ENCODE measurements at places on chromosomes 2 and 18.

DNA sequence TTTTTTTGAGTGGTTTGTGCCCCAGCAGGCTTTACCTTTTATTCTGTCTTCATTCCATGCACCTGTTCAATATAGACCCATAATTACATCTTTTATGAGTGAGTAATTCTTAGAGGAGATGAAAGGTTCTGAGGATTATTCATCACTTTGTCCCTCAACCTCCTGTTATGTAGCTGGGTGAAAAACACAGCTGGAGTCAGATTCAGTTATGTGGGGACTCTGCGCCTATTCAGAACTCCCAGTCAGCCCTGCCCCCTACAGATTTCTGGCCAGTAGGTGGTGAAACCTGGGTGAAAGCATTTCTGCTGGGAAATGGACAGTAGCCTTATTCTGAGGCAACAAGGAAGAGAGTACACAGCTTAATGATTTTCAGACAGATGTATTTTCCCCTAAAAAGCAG is 107.8 kb downstream of the MGAT5 start:
- DNase-seq = no peak

GRCh38 chr2:229231328-229231868 is 39.7 kb downstream of the PID1 start:
- no peak for DNase-seq

- DNase-seq = no peak
Observed at GRCh38 chr2:68569604-68570003, 73.8 kb upstream of the PROKR1 start.

DNA sequence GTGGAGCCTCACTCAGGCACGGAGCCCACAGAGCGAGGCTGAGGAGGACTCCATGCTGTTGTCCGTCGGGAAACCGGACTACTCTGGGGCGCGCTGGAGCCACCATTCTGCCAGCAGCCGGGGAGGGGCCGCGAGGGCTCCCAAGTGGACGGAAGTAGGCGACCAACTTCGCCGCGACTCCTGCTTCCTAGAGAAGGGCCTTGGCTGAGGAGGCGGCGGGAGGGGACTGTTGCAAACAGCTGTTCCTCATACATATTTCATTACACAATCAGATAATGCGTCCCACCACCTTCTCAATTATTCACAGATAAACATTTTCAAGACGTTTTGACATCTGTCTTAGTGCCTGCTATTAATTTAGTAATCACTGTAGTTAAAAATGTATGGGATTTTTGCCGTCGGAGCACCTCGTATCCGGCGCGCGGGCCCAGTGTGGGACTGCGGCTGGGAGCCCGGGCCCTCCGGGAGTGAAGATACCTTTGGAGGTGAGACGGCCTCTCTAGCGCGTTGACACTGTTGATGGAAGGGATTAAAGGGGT is 11.7 kb upstream of the SIX3 start:
- DNase-seq = no peak

DNA sequence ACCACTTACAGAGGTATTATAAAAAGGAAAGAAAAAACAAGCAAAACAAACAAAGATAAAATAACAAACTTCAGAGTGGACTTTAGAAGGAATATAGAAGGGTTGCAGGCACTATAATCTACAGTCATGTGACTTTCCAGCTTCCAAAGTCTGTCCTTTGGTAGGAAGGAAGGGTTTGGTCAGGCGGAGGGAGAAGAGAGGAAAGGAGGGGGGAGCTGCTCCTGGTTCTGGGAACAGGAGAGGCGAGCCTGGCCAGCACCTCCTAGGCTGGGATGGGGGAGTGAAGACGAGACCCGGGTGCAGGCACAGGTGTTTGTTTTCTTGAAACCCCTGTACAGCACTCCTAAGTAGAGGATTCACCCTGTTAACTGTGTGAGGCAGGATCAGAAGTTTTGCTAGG is 53.8 kb upstream of the GATA6 start:
- DNase-seq = no peak

DNA sequence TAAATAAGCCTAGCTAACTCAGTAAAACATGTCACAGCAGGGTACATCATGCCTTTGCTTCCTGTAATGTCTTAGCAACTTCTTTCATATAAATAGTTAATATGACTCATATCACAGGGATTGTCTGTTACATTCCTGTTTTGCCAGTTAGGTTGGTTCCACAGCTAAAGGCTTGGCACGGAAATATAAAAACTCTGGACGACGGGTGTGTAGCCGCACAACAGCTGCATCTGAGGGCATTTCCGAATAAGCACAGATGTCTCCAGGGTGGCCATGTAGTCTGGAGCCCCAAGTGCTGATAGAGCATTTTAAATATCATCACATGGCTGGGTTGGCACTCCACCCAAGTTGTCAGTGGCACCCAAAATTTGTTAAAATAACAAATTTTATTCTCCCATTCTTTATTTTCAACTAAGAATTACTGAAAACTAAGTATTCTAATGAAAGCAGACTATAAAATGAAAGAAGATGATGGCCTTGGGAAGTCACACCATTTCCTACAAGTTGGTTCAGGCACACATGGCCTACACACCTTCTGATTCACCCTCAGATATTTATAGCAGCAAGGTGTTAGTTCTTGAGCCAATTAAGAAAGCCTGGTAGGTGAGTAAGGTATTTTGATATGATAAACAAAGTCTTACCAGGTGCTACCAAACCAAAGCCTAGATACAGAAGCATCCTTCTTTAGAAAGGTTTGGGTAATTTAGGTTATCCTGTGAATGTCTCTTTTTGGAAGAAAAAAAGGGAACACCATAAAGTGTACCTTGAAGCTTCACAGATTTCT is 61.8 kb upstream of the STK17B start:
- no peak for DNase-seq

DNA sequence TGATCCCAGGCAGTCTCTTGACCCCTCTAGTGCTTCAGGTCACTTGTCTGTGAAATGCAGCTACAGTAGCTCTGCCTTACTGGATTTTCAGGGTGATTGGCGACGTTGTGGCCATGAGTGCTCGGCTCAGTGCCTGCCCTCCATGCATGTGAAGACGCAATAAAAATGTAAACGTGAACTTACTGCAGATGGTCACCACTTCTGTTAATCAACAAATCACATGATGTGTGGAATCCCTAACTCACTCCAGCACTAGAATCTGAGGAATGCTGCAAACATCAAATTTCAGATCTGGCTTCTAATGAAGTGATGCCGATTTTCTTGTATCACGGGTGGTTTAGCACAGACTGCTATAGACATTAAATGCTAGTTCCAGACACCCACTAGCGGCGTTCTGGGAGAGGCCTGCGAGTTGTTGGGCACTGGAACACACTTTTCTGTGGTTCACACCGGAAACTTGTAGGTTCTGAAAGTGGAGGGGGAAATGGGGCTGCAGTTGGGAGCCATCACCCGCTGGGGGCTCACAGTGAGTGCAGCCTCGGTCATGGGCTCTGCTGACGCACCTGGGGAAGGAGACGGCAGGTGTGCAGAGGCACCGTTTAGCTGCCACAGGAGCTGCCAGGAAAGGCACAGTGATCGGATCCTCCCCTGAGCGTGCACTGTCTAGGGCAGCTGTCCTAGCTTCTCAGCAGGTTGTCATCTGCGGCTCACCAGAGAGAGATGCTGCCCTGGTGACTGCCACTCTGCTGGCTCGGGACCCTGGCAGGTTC is 6.5 kb downstream of the CNDP1 start:
- DNase-seq = no peak

DNA sequence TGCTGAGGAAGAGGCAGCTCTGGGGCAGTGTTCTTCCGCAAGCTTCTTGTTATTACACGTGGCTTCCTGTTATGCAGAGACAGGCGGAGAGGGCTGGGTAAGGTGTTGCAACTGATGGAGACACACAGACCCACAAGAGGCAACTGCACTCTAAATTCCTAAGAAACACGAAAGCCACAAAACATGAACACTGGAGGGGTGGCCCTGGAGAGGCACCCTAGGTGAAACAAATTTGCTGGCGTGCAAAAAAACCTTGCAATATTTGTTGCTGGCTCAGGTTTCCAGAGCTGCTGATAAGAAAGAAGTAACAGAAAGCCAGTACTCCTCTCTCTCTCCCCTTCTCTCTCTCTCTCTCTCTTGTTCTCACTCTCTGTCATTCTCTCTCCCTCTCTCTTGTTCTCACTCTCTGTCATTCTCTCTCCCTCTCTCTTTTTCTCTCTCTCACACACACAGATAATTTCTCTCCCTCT is 31.8 kb downstream of the ARHGAP25 start:
- DNase-seq = no peak

GRCh38 chr2:69253611-69254301 is 133.3 kb downstream of the GFPT1 start:
- peak; percentile 69 for DNase-seq

GRCh38 chr2:181250691-181251090 is 206.5 kb upstream of the ITGA4 start:
- peak; percentile 5 for DNase-seq

DNA sequence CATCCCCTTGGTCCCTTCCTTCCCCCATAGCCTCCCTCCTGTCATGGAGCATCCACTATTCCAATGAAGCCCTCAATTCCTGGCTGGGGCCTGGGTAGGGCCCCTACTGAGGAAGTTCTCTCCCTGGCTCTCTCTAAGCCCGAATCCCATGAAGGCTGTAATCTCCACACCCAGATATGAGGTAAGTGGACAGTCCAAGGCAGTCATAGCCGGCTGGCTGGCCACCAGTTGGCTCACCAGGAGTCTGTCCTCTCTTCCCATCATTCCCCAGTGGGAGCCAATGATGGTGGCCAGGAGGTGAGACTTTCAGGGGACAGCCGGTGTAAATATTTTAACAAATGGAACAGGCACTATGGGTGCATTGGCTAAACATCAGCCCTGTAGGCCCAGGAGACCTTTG is 6.8 kb upstream of the TAF1B start:
- DNase-seq = no peak

DNA sequence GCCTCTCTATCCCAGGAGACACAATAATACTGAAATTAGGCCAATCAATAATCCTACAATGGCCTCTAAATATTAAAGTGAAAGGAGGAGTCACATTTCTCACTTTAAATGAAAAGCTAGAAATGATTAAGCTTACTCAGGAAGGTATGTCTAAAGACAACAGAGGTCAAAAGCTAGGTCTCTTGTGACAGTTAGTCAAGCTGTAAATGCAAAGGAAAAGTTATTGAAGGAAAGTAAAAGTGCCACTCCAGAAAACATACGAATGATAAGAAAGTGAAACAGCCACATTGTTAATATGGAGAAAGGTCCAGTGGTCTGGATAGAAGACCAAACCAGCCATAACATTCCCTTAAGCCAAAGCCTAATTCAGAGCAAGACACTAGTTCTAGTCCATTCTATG is 9.5 kb downstream of the SESTD1 start:
- DNase-seq = no peak

- no peak for DNase-seq
Observed at GRCh38 chr18:33034945-33035344, 262.1 kb upstream of the KLHL14 start.

- no peak for DNase-seq
Observed at GRCh38 chr2:173235947-173236803, 118.5 kb upstream of the CDCA7 start.

DNA sequence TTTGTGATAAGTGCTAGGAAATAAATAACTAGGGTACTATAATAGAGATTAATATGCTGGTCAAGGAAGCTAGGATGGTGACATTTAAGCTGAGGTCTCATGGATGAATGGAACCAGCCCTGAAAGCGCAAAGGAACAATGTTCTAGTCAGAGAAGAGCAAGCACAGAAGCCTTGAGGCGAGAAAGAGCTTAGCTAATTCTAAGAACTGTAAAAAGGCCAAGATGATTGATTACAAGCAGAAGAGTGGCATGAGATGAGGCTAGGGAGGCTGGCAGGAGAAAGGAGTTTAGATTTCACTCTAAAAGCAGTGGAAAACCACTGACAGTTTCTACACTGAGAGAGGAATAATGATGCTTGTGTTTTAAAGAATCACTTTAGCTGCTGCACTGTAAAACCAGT is 3.4 kb upstream of the YIPF4 start:
- DNase-seq = no peak

GRCh38 chr2:86695053-86695691 is 24.9 kb upstream of the RMND5A start:
- DNase-seq = no peak

DNA sequence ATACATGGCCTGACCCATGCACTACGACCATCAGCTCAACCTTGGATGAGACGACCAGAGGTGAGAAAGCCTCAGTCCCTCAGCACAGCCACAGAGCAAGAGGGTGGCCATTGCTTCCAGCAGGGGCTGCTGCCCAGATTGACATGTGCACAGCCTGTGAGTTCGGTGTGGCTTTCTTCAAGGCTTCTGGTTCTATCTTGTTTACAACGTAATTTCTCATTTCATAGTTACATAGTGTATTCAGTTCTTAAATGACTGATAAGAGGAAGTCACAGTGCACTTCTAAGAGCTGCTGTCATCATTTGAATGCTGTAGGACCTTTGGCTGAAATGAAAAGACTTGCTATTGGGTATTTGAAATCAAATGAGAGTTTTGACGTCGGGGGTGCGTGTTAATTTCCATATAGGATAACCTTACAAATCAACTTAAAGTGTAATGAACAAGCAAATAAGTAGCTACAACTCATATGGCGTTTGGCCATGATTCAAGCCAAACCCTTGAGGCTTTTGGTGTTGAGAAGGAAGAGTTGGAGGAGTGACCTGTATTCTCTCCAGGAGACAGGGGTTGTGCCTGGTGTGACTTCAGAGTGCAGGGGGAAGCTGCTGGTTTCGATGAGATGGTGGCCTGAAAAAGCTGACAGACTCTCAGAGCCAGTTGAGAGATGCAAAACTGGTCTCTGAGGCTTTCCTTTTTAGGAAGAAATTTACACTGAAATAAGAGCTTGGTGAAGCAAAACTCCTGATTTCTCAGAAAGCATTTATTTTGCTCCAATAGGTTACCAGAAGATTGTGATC is 51.0 kb downstream of the TSHZ1 start:
- DNase-seq = no peak

DNA sequence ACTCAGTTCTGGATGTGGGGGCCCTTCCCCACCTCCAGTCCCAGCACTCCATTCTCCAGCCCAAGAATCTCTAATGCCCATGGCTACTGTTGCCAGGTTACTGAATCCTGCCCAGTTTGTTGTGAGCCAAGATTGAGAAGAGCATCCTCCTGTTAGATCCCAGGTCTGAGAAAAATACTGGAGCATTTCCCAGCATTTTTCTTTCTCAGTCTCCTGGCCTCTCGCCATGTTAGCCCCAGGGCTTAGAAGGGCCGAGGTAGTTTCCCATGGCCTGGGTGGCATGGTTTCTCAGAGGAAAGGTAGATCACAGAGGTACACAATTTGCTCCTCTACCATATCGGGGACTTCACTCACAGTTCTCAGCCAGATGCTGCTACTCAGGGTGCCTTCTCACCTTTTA is 135.7 kb downstream of the OTX1 start:
- DNase-seq = no peak

DNA sequence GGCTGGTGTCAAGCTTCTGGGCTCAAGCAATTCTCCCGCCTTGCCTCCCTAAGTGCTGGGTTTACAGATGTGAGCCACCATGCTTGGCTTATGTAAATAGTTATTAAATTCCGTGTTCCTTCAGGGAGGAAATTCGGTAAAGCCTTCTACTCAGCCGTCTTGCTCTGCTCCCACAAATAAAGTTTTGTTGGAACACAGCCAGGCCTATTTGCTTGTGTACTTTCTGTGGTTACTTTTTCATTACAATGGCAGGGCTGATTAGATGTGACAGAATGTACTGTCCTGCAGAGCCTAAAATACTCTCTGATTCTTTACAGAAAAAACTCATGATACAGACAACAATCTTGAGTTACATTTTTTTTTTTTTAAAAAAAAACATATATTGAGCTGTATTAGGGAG is 68.8 kb upstream of the TACR1 start:
- DNase-seq = no peak

- DNase-seq = no peak
Observed at GRCh38 chr18:30658306-30658705, 384.2 kb downstream of the DSC3 start.

GRCh38 chr2:129699781-129700573 is 279.5 kb upstream of the RAB6C start:
- DNase-seq = no peak
